ENCODE measurements at places on chromosomes 1 and 21. TPM values are rescaled to one million over a fixed set of nuclear protein-coding genes. Genes with fewer than 3 reads are reported as not detected.

GRCh38 chr21:41596241-41596925 is 88.4 kb upstream of the TMPRSS2 start:
- no peak for DNase-seq
- H3K36me3 ChIP-seq: no peaks in the 10 kb centered on the region
- H3K27ac ChIP-seq: no peak overlapping the region
- peaks cover 7% of the 10 kb centered on the region for H3K27me3 ChIP-seq
- no peak overlapping the region for H3K4me3 ChIP-seq
- H3K4me1 ChIP-seq: no peaks in the 10 kb centered on the region

DNA sequence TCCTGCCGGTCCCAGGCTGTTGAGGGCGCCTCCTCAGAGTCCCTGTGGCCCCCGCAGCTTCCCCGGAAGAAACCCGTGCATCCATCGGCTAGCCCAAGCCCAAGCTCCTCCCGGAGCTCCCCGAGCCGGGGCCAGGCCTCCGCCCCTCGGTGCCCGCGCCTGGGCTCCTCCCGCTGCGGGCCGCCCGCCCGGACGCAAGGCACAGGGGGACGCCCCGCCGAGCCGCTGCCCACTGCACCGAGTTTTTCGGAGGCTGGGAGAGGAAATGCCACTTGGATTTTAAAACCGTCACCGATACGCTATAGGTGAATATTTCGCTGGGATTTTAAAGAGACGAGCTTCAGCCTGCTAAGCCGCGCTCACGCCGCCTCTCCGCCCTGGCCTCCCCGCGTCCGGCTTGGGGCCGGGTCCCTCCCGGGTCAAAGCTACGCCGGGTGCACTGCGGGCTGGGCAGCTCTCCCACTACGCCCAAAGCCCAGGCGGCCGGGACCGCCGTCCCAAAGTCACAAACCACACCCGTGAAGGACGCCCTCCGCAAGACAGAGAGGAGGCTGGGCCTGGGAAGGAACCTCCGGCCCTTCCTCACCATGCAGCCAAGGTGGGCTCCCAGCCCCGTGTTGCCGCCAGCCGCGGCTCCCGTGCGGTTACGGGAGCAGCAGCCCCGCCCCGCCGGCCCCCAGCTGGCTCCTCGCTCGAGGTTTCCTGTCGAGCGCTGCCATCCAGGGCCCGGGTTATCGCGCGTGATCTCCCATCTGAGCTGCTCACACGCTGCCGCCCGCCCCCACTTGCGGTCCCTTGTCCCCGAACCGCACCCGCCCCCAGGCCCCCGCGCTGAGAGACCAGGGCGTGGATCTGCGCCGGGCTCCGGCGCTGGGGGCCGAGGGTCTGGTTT is 63.2 kb downstream of the CD247 start:
- H3K27ac ChIP-seq: peak overlapping the region; percentile 99
- peaks cover 51% of the 10 kb centered on the region for H3K4me1 ChIP-seq
- peak; percentile 91 for DNase-seq
- H3K36me3 ChIP-seq: no peaks in the 10 kb centered on the region
- peak overlapping the region; percentile 94 for H3K4me3 ChIP-seq
- no peaks in the 10 kb centered on the region for H3K27me3 ChIP-seq

DNA sequence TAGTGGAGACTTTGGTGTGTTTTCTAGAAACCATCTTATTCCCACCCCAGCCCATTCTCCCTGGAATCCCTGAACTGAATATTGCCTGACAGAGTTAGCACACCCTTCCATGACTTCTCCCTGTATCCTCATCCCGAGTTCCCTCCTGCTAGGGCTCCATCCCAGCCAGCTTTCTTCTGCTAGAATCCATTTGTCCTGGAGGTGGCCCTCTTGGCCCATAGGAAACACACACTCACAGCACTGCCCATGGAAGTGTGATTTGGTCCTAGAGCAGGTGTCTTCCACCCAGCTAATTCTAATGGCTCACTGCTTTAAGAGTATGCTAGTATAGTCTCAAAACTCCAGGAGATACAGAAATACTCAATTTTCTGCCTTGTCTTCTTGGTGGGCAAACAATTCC is 4.1 kb downstream of the KRTAP15-1 start:
- H3K4me1 ChIP-seq: no peaks in the 10 kb centered on the region
- H3K27ac ChIP-seq: no peak overlapping the region
- H3K27me3 ChIP-seq: no peaks in the 10 kb centered on the region
- H3K36me3 ChIP-seq: no peaks in the 10 kb centered on the region
- H3K4me3 ChIP-seq: no peak overlapping the region

DNA sequence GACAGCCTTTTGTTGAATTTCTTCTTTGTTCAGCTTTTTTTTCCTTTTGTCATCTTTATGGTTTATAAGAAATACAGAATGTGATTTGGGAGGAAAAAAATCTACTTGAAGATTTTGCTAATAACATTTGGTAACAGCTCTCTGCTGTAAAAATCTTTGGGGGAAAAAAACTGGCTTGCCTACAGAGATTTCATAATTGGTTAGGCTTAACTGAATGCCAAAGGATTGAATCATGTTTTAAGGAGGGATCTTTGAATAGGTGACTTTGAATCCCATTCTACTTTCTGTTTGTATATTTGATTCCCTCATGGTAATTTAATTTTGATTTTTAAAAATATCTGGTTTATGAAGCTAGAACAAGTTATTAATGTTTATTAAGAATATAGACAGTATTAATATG is 3.2 kb downstream of the BTF3L4 start:
- H3K27ac ChIP-seq: no peak overlapping the region
- H3K4me1 ChIP-seq: peaks cover 45% of the 10 kb centered on the region
- no peak for DNase-seq
- no peaks in the 10 kb centered on the region for H3K27me3 ChIP-seq
- no peak overlapping the region for H3K4me3 ChIP-seq
- peaks cover 7% of the 10 kb centered on the region for H3K36me3 ChIP-seq

- H3K27me3 ChIP-seq: peaks cover 12% of the 10 kb centered on the region
- H3K27ac ChIP-seq: no peak overlapping the region
- DNase-seq: no peak
Observed at GRCh38 chr1:147804942-147805723, 44.7 kb upstream of the GJA5 start.

GRCh38 chr1:14242870-14243269 is 355.6 kb upstream of the KAZN start:
- H3K27ac ChIP-seq: no peak overlapping the region
- no peaks in the 10 kb centered on the region for H3K4me1 ChIP-seq
- no peaks in the 10 kb centered on the region for H3K36me3 ChIP-seq
- peaks cover 15% of the 10 kb centered on the region for H3K27me3 ChIP-seq
- no peak for DNase-seq

DNA sequence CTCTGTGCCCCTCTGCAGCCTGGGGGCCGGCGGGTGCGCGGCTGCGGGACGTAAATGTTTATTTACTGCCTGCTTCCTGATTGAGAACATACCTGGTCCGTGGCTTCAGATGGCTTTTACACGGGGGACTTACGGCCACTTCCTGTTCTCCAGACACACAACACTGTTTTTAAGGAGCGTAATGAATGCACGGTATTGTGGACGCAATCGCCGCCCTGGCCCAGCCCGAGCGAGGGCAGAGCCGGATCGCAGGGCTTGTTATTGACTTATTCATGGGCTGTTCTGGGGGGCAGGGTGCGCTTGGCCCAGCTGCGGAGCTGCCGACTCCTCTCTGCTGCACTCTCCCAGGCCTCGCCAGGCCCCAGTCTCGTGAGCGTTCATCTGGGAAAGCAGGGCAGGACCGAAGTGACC is 52.8 kb upstream of the ACTRT2 start:
- H3K27me3 ChIP-seq: no peaks in the 10 kb centered on the region
- peak; percentile 52 for DNase-seq
- H3K4me1 ChIP-seq: no peaks in the 10 kb centered on the region
- no peak overlapping the region for H3K27ac ChIP-seq
- H3K36me3 ChIP-seq: no peaks in the 10 kb centered on the region
- H3K4me3 ChIP-seq: no peak overlapping the region

GRCh38 chr1:212967801-212968200 is 17.5 kb downstream of the VASH2 start:
- H3K36me3 ChIP-seq: no peaks in the 10 kb centered on the region
- no peak for DNase-seq
- H3K4me1 ChIP-seq: no peaks in the 10 kb centered on the region
- peaks cover 30% of the 10 kb centered on the region for H3K27me3 ChIP-seq
- no peak overlapping the region for H3K4me3 ChIP-seq
- no peak overlapping the region for H3K27ac ChIP-seq

DNA sequence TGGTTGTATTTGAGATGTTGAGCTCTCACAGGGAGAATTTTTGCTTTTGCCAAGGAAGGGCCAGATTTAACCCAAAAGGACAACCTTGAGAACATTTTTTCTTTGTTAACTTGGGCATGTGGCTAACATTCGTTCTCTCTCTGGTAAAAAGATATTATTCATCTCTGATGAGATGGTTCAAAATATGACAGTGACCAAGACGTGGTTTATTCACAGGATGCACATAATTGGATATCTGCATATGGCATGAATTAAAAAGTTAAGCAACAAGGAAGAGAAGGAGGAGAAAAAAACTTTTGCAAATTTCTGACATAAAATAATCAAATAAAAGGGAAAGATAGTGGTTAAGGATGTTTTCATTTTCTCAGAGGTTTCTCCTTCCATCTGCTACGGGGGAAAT is 43.1 kb upstream of the BCL10 start:
- H3K36me3 ChIP-seq: no peaks in the 10 kb centered on the region
- H3K27me3 ChIP-seq: peaks cover 42% of the 10 kb centered on the region
- no peak overlapping the region for H3K27ac ChIP-seq
- no peak for DNase-seq
- peaks cover 6% of the 10 kb centered on the region for H3K4me1 ChIP-seq
- H3K4me3 ChIP-seq: no peak overlapping the region

GRCh38 chr1:69824932-69825331 is 257.2 kb downstream of the LRRC7 start:
- H3K27me3 ChIP-seq: no peaks in the 10 kb centered on the region
- peaks cover 6% of the 10 kb centered on the region for H3K36me3 ChIP-seq
- no peak overlapping the region for H3K27ac ChIP-seq
- H3K4me3 ChIP-seq: no peak overlapping the region

DNA sequence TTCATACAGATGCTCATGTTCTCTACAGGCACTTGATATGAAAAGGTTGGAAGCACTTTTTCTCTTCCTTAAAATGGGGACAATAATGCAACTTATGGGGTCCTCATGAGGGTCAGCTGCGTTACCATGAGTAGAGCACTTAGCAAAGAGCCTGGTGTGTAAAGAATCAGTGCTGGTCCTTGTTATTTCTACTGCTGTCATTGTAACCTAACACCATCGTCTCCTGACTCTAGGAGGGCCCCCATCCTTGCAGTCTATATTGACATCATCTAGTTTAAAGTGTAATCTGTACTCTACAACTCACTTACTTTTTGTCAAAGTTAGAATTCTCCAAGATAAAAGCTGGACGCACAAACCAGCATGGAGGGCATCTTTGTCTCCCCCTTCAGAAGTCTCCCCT is 2.4 kb downstream of the CAPN9 start:
- no peak overlapping the region for H3K27ac ChIP-seq
- no peak overlapping the region for H3K4me3 ChIP-seq
- H3K36me3 ChIP-seq: no peaks in the 10 kb centered on the region
- no peaks in the 10 kb centered on the region for H3K27me3 ChIP-seq
- DNase-seq: no peak

MROH7 gene
- 0.84 TPM for total RNA-seq

TRIM58 gene
- 0.50 TPM for total RNA-seq

ITLN2 gene
- not detected for total RNA-seq

POTED gene
- total RNA-seq: not detected

Data from natural killer cell treated with Interleukin-12 subunit alpha and Interleukin-12 subunit beta and Interleukin-15 and Interleukin-18, amount 100 ng/mL, for 72 hours (primary cell).